ENCODE measurements at places on chromosomes 2 and 18.
A peak's percentile ranks its signal among the peaks of the same experiment; 100 is the strongest.

DNA sequence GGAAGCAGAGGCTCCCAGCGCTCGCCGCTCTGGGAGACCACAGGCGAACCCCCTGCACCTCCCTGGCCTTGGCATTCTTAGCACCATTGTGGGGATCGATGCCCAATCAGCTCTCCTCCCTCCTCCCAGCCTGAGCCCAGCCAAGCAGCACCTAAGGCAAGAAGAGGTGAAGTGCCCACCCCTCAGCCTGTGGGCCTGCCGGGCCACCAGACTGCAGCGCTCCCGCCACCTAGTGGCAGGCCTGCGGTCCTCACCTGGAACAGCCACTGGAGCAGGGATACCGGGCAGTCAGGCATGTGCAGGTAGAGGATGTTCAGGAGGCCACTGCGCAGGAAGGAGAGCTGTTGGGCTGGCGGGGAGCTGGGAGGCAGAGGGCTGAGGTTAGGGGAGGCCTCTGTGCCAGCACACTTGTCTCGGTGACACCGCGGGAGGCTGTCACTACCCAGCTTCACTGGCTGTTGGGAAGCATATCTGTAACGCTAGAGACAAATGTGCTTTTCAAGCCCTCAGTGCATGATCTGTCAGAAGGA lies 35.2 kb downstream of the FAM178B start:
- DNase-seq = peak; percentile 7

GRCh38 chr2:105749583-105750400 lies 5.1 kb downstream of the NCK2 start:
- DNase-seq = no peak

DNA sequence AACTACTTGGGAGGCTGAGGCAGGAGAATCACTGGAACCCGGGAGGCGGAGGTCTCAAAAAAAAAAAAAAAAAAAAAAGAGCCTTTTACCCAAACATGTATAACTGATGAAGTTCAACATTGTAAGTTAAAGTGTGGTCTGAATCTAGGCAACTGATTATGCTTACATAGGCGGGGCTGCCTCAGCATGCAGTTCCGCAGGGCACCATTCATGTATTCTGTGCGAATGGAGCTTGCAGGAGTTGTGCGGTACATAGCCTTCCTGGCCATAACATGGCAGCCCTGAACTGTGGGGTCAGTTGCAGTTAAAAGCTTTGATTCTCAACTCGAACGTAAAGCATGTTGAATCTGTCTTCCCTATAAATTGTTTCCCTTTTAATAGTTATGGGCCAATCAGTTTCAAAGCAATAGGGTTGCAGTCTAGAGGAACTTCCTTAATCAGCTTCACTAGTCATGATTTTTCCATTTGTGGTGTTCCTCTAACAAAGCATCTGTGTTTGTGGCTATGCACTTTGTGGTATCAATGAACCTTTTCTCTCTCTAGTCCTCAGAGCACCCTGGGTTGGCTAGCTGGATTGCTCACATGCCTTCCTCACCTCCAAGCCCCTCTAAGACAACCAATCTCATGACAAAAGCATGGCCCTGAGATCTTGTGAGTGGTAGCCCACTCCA lies 30.6 kb upstream of the CEP68 start:
- DNase-seq = peak; percentile 58

DNA sequence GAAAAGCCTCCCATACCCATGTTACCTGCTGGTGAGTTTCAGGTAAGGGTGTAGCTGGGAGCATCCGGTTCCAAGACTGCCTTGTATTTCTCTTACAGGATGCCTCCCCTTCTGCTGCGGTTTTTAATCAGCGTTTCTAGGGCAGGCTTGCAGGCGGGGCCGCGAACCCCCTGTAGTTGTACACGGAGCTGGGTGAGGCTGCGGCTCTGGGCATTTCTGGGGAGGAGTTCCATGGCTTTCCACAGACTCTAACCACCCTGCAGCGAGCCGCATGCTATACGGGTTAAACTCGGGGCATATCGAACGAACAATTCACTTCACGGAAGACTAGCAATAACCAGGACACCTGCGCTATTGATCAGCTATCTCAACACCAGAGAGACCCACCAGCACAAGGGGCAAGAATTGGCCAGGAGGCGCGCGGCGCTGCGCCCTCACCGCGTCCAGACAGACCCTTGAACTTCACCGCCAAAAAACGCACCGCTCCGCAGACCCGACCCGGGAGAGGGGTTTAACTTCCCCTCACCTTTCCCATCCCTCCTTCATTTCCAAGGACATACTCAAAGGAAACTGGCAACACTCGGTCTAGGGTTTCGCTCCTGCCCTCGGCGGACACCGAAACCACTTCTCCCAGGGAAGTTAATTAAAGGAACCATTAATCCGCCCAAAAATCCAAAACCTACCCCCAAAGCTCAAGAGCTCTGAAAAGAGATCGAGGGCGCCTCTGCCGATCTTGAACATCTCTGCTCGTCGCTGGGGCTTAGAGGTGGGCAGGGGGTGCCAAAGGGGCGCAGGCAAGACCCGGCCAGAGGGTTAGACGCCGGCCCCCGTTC lies 909 bp downstream of the TGFA start:
- DNase-seq = no peak

DNA sequence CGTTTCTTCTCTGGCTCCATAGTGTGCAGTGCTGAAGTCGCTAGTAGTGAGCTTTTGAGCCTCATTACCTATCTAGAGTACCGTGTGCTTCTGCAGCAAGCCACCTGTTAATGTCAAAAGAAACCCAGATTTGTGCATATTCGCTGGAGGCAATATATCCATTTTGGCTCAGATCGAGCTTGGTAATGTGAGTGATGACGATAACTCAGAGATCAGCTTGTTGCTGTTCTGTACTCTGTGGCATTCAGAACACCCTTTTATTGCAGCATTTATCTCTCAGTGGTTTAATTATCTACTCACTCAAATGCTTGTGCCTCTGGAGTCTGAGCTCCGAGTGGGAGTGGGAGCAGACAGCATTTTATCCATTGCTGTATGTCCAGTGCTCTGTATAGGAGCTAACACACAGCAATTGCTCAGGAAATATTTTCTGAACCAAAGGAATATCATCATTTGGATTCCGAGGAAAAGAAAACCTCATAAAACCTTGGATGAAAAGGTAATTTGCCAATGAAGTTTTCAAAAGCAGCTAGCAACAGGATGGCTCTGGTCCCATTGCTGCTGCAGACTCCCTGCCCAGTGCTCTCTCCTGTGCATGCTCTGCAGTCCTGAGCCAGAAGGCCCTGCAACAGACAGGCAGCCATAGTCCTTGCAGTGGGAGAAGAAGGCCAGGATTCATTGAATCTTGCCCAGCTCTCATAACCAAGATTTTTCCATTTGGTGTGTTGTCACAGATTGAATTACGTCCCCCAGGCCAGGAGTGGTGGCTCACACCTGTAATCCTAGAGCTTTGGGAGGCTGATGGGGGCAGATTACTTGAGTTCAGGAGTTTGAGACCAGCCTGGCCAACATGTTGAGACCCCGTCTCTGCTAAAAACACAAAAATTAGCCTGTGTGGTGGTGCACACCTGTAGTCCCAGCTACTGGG lies 183.8 kb downstream of the MYCN start:
- DNase-seq = no peak

DNA sequence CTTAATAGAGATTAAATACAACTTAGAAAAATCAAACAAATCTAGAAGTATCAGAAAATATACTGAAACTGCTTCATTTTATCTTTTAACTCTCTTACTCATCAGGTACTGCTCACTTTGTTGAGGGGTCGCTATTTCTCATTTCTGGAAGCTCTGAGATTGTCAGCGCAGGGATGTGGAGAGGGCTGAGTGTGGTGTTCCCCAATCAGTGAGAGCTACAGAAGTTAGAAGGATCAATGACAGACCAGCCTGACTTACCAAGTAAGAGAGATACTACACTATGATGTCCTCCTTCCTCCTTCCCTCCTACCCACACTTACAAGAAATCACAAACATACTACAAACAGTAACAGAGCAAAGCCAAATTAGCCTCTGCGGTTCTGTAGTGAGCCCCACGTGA lies 8.1 kb downstream of the GCFC2 start:
- no peak for DNase-seq

- DNase-seq = no peak
These were observed 25.6 kb upstream of the PRLH start for GRCh38 chr2:237540823-237541222.

DNA sequence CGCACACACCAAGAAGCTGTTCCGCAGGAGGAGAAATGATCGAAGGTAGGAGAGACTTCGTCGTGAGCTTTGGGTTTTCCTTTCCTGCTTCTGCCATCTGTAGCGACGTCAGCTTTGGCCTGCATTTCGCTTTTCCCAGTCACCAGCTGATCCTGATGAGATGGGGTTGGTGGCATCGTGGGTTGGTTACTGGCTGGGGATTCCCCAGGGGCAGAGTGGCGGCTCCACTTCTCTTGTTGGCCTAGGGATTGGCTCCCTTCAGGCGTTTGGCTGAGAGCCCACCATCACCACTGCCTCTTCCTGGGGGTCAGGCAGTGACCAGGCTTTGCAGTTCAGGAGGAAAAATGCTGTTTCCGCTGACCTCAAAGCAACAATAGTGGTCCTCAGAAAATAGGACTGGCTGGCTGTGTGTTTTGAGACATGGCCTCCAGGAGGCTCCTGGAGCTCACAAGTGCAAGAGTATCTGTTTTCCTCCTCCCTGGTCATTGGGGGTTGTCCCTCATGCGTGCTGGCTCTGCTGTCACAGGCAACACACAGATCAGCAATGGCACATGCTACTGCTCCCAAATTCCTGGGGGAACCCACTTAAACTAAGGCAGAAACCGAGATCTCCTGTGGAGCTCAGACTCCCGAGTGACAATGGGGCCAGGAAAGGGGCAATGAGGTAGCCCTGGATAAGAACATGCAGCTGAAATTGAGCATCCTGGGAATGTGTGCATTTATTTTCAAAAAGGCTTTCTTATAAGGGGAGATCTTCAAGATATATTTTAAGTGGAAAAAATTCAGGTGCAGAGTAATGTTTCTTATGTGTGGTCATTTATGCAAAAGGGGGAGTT lies 173.0 kb downstream of the CTIF start:
- DNase-seq = no peak

All from GF-D8 (cell line).